ENCODE measurements at places on chromosomes 6 and 20.

GRCh38 chr6:44397424-44398164 lies 10.1 kb downstream of the CDC5L start:
- no peak for DNase-seq

DNA sequence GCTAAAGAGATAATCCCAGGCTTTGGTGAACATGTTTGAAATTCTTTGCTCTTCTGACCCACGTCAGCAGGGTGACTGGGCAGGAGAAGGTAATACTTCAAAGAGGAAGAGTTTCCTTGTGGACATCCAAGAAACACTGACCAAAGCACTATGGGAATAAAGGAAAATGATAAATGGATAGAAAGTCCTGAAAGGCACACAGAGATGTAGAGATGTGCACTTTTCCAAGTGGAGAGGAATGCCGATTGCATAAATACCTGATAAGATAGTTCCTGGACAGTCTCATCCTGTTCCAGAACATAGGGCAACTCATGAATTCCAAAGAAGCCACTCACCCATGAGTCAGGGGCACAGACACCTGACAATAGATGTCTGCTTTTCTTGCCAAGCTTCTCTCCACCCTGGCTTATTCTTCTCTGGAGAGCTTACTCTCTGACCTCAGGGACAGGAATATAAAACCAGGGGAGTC lies 191.3 kb upstream of the FOXA2 start:
- DNase-seq, result no peak

DNA sequence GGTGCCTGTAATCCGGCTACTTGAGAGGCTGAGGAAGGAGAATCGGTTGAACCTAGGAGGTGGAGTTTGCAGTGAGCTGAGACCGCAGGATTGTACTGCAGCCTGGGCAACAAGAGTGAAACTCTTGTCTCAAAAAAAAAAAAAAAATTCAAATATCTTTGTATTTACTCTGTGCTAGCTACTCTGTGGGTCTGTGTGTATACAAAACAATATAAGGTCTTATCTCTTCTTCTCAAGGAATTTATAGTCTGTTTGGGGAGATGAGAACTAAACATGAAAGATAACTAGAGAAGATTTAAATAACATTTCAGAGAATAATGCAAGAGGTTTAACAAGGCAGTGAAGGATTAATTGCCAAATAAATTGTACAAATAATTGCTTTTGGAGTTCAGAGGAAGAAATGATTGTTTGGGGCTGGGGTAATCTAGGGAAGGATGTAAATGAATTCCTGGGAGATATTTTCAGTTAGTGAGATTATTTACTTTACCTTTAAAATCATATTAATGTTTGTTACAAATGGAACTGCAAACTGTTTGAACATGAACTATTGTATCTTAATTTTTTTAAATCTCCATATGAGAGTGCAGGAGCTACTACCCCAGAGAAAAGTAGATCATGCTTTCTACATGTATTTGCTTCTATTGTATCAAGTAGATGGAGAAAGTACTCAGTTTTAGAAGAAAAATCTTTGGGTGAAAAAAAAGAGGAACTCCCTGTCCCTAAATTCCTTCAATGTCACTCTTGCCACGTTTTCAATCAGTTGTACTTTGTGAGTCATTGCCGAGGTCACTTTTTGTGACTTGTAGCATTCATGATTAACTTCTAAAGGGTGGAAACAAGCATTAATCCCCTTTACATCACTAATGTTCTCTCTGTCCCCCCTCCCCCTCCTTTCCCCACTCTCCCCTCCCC lies 39.0 kb downstream of the NCOA3 start:
- no peak for DNase-seq

DNA sequence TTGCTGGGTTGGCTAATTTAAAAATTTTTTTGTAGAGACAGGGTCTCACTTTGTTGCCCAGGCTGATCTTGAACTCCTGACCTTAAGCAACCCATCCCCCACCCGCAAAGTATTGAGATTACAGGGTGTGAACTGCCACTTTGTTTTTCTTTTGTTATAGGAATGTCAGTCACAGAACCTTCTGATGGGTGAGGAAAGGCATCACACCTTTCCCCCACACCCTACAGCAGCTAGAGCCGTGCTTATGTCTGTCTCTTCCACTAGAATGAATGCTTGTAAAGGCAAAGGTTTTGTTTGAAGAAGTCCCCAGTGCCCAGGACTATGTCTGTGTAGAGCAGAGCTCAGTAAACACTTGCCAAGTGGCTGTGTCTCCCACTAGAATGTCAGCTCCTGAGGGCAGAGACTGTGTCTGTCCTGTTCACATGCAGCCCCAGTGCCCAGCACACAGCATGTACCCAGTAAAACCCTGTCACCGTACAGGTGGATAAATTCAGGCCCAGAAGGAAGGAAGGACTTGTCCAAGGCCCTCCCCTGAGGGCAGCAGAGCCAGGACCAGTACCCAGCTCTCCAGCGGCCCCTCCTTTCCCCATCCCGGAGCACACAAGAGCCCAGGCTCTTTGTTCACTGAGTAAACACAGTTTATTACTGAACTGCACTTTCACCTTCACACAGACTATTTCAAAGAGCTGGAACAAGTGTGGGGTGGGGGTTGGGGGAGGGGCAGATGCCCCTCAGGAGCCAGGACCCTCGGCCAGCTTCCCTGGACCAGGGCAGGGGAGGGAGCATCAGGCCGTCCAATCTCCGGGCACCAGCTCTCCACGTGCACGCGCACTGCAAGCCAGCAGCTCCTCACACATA lies 26.4 kb downstream of the COX4I2 start:
- no peak for DNase-seq

DNA sequence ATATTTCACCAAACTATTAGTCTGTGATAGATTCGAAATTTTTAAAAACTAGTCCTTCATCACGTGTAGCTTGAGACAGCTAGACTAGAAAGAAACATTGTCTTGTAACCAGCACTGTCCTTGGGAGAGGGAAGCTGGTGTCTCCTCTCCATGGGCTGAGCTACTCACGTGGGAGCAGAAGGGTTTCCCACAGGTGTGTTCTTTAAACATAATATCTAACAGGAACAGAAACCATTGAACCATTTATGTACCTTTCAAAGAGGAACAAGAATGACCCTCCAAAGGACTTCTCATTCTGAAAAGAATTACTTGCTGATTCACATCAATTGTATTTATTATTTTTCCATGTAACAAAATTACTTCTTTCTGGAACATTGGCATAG lies 72.4 kb upstream of the SYNJ2 start:
- DNase-seq, result no peak

- DNase-seq, result no peak
Observed at GRCh38 chr6:30507849-30508827, 18.8 kb downstream of the HLA-E start.

- no peak for DNase-seq
Observed at GRCh38 chr20:43721429-43722152, 5.2 kb downstream of the GTSF1L start.

Data from stimulated activated CD4-positive, alpha-beta T cell treated with anti-CD3 and anti-CD28 coated beads, Interleukin-15, amount 100 ng/mL, for 1 hour (primary cell).